ENCODE measurements at places on chromosomes 2 and 18. TPM values are rescaled to one million over a fixed set of nuclear protein-coding genes. Genes with fewer than 3 reads are reported as not detected.
A peak's percentile ranks its signal among the peaks of the same experiment; 100 is the strongest.

DSG1 gene
- not detected for total RNA-seq

MDH1B gene
- 0.57 TPM for total RNA-seq

TNFAIP6 gene
- not detected for total RNA-seq

DNA sequence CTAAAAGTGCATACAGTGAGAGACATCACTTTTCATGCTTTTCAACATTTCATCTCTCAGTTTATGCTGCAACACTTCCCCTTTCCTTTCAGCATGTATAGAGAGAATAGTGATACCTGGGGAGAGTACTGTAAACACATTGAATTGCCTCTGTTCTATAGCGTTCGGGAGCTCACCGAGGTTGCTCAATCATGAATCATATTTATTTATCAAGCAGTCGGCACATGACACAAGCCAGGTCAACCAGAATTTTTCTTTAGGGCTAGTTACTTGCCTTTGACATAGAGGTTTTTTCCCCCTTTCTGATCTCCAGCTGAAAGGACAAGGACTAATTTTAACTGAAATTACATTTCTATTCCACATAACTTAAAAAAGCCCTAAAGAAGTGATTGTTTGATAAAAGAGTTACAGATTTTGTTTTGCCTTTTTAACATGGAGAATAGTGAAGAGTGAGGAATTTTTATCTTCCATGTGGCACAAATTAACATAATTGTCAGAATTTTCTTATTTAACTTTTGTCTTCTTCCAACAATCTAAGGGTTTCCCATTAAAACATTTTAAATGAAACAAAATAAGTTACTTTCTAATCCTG is 690.9 kb upstream of the TMEFF2 start:
- no peak for DNase-seq
- H3K4me3 ChIP-seq, result no peak overlapping the region
- H3K27ac ChIP-seq, result no peak overlapping the region
- H3K36me3 ChIP-seq, result no peaks in the 10 kb centered on the region

DNA sequence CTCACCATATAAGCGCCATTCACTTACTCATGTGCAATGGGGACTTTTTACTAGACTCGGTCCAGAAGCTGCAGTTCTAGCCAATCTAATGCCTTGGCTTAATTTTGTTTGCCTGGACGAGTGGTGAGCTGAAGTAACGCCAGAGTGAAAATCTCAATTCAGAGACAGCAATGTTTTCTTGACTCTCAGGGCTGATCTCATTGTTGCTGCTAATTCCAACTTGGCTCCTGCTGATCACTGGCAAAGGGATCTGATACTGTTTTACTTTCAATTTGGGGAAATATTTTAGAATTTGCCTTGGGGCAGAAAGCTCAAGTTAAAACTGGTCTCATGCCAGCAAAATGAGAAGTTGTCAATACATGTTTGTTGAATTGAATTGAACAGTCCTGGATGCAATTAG is 906.6 kb upstream of the CDH2 start:
- H3K27me3 ChIP-seq, result no peaks in the 10 kb centered on the region
- no peak overlapping the region for H3K27ac ChIP-seq
- H3K4me3 ChIP-seq, result no peak overlapping the region
- H3K4me1 ChIP-seq, result no peaks in the 10 kb centered on the region
- DNase-seq, result no peak

DNA sequence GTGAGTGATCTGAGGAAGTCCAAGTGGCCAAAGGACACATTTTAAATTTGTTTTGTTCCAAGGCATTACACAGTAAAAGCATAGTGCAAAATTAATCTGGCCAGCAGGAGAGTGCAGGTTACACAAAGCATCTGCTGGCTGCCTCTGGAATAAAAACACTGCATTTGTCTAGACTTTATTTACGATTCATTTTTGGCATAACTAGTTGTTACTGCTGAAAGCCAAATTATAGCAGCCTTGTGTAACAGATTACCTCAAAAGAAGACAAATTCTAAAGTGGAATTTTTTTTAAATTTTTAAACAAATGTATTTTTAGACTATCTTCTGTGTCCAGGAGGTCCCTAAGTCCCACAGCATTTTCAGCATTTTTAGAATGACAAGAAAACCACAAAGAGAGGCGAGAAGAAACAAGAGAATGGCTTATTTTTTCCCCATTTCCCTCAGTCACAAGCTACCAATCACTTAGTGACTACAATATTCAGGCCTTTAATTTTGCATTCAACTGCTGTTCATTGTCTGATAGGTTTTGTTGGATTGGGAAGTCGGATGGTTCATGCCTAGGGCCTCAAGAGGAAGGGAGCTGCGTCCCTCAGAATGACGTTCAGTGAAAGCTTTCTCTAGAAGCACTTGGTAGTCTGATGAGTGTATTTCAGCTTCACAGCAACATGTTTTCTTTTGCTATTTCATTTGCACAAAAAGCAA is 46.0 kb downstream of the TMEFF2 start:
- no peak overlapping the region for H3K4me3 ChIP-seq
- H3K27me3 ChIP-seq, result peaks cover 7% of the 10 kb centered on the region
- no peak for DNase-seq
- H3K36me3 ChIP-seq, result no peaks in the 10 kb centered on the region

DNA sequence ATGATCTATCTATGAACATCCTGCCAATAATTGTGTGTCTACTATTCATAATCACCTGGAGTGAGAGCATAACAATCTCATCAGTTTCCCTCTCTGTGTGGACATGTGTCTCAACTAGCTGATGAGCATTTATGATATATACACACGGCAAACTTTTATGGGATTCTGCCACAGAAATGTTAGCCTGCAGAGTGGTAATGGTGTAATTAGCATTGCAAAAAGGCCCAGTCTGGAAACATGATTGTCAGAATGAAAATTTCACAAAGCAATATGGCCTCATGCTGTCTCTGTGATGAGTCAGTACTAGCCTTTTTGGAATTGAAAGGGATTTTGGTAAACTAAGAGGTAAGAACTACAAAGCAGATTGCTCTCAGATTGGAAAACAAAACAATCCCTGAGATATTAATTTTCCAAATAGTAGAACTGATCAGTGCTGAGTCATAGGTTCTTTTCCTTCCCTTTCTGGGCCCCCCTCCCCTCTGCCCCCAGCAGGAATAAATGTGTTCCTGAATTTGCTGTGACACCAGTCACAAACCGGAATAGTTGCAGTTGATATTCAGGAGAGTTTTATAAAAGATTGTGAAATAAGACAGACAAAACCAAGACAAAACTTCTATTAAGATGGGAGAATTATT is 189.2 kb downstream of the OSR1 start:
- H3K27ac ChIP-seq, result no peak overlapping the region
- H3K4me3 ChIP-seq, result no peak overlapping the region
- H3K36me3 ChIP-seq, result no peaks in the 10 kb centered on the region
- no peaks in the 10 kb centered on the region for H3K27me3 ChIP-seq
- H3K4me1 ChIP-seq, result no peaks in the 10 kb centered on the region

DNA sequence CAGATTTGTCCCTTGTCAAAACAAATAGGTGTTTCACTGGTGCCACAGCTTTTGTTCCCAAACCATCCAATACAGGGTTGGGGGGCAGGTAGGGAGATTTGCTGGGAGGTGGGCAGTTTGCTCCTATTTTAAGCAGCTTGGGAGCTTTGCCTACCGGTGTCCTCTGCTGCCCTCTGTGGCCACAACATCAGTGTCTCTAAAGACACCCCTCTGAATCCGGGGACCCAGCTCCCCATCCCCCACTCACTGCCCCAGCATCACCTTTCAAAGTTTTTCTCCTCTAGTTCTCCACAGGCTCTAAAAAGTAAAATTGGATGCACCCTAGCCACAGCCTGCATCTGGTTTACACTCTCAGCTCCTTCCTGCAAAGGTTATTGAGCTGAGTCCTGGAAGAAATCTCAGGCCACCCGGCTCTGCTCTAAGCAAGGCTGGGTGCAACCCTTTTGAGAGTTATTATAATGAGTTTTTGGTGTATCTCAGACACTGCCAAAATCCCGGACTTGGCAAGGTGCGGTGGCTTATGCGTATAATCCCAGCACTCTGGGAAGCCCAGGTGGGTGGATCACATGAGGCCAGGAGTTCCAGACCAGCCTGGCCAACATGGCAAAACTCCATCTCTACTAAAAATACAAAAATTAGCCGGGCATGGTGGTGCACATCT is 2.9 kb upstream of the EPAS1 start:
- H3K27me3 ChIP-seq, result peaks cover 62% of the 10 kb centered on the region
- H3K27ac ChIP-seq, result no peak overlapping the region
- H3K4me1 ChIP-seq, result peaks cover 28% of the 10 kb centered on the region
- H3K4me3 ChIP-seq, result no peak overlapping the region

- H3K4me1 ChIP-seq, result no peaks in the 10 kb centered on the region
- no peak overlapping the region for H3K4me3 ChIP-seq
- no peak overlapping the region for H3K27ac ChIP-seq
- H3K27me3 ChIP-seq, result no peaks in the 10 kb centered on the region
Observed at GRCh38 chr2:44055229-44055628, 59.4 kb upstream of the LRPPRC start.

GRCh38 chr18:59357928-59358327 is 1.1 kb downstream of the LMAN1 start:
- no peak for DNase-seq
- H3K4me3 ChIP-seq, result peak overlapping the region; percentile 89
- H3K4me1 ChIP-seq, result peaks cover 39% of the 10 kb centered on the region
- H3K27ac ChIP-seq, result peak overlapping the region; percentile 93
- H3K27me3 ChIP-seq, result peaks cover 1% of the 10 kb centered on the region

DNA sequence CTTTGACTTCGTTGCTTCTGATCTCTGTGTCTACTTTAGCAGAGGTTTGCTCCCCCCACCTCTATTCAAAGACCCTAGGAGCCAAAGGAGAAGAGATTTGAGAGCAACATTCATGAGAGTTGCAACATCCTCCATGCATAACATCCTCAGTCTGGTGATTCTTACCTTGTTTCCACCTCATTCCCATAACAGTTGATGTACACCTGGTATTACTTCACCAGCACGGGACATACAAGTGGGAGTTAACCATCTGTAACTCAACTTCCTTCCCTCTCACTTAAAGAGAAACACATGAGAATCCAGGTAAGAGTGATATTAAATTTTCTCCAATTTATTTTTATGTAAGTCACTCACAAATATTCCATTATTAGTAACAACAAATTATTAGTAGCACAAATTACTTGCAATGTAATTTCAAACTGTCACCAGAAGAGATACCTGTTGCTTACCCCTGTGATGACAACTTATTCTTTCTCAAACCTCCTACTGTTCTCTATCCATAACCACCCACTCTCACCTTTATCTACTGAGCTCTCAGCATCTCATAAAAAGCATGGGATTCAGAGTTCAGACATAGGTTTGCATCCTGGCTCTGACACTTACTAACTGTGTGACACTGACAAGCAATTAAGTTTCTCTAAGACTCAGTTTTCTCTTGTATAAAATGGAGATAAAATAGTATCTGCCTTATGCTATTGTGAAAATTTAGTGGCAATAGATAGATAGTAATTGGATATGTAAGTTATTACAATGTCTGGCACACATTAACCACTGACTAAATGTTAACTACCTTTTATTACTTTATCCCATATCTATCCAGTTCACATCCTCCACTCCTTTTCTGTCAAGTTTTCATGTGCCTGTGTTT is 184.6 kb upstream of the SRD5A2 start:
- DNase-seq, result no peak
- H3K36me3 ChIP-seq, result no peaks in the 10 kb centered on the region
- no peaks in the 10 kb centered on the region for H3K27me3 ChIP-seq
- no peaks in the 10 kb centered on the region for H3K4me1 ChIP-seq

DNA sequence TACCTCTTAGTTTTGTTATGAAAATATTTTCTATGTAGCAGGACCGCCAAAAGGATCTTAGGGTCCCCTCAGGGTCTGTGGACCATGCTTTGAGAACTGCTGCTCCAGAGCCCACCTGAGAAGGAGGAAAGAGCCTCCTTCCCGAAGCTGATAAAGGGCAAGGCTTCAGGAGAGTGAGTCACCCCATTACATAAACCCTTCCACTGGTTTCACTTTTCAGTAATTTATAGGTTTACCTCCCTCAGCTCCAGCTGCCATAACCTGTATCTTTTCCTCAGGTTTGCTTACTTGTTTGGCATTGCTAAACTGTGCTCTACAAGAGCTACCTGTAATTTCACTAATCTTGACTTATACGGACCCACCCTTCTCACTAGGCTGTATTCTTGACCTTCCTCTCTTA is 6.6 kb downstream of the TTLL4 start:
- peaks cover 12% of the 10 kb centered on the region for H3K36me3 ChIP-seq
- no peak for DNase-seq
- no peak overlapping the region for H3K4me3 ChIP-seq
- no peaks in the 10 kb centered on the region for H3K27me3 ChIP-seq
- peaks cover 15% of the 10 kb centered on the region for H3K4me1 ChIP-seq

DNA sequence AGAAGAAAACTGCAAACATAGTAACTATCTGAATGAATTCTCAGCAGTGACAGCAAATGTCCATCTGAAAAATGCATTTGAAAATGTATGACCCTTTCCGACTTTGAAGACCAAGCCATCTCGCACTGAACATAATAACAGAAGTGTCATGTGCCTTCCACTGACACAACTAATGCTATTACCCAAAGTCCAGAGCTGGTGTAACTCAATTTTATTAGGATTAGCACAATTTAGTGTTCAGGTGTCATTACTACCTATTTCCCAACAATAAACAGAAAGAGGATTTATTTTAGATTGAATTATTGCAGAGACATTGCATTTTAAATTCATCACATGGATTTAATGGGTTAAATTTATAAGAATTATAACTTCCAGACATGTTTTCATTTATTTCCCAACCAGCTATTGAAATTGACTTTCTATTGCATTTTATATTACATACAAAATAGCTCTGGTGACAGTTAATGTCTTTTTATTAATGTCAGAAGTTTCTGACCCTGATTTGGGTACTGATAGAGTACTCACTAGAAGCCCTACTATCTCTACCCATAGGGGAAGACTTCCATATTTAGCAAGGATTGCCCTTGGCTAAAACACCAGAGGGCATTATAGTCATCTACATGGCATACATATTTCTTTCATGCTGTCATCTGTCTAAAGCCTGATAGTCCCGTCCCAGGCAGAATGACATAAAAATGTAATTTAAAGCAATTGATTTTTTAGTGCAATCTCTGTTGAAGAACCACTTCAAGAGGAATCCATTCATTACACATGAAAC is 7.0 kb upstream of the STK39 start:
- peaks cover 4% of the 10 kb centered on the region for H3K27me3 ChIP-seq
- peaks cover 6% of the 10 kb centered on the region for H3K36me3 ChIP-seq
- no peak for DNase-seq
